Choroid plexus epithelial cell (primary cell): ENCODE measurements at places on chromosomes 7 and 10.
A peak's percentile ranks its signal among the peaks of the same experiment; 100 is the strongest.

DNA sequence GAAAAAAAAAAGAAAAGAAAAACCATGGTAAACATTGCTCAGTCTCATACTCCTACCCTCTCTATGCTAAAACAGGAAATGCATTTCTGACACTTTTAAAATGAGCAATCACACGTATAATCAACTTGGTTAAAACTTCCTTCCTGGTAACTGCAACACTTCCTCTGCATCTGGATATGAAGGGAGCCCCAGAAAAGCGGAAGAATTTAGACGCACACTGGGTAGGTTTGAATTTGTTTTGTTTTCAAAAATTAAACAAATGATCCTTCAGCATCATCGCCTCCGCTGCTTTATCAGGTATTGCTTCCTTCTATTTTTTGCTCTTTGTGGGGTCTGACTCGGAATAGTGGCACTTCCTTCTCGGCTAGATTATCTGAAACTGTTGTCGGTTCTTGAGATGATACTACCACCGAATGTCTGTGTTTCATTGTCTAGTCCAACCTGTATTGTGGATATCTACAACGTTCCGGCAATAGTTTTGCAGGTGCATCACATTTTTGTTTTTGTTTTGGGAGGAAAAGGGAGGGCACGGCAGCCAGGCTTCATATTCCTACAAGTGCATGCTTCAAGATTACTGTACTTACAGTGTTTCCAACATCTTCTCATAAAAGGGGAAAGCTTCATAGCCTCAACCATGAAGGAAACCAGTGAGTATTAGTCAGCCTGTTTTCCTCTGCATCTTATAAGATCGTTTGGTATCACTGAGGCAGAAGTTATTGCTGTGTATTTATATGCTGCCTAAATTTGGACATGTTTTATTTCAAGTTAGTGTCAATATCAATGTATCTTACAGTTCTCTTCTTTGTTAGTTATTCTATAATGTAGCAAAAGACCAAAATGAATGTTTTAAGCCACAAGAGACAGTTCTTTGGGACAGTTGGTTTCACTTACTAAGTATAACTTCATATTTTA is at the start of gene PIK3CG:
Gene PIK3CG, plus strand, starts transcription at position 153 of the 912 bp plus-strand sequence. CDS start 2,280 bp downstream, outside the sequence.
- DNase-seq: no peak

DNA sequence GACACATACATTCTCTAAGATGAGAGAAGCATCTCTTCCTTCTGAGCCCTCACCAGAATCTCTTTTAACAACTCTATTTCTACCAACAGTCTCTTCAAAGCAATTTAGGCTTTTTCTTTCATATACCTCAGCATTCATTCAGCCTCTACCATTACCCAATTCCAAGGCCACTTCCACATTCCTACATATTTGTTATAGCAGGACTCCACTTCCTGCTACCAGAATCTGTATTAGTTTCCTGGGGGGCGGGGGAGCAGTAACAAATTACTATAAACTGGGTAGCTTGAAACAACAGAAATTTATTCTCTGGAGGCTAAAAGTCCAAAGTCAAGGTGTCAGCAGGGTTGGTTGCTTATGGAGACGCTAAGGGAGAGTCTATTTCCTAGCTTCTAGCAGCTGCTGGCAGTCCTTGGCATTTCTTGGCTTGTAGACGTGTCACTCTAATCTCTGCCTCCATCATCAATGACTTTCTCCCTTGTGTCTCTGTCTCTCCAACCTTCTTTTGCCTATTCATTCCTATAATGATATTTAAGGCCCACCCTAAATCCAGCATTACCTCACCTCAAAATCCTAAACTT is 7.4 kb downstream of the PRPS1L1 start:
- DNase-seq: peak; percentile 42

GRCh38 chr10:30039988-30040387 is 19.4 kb downstream of the JCAD start:
- DNase-seq: no peak

DNA sequence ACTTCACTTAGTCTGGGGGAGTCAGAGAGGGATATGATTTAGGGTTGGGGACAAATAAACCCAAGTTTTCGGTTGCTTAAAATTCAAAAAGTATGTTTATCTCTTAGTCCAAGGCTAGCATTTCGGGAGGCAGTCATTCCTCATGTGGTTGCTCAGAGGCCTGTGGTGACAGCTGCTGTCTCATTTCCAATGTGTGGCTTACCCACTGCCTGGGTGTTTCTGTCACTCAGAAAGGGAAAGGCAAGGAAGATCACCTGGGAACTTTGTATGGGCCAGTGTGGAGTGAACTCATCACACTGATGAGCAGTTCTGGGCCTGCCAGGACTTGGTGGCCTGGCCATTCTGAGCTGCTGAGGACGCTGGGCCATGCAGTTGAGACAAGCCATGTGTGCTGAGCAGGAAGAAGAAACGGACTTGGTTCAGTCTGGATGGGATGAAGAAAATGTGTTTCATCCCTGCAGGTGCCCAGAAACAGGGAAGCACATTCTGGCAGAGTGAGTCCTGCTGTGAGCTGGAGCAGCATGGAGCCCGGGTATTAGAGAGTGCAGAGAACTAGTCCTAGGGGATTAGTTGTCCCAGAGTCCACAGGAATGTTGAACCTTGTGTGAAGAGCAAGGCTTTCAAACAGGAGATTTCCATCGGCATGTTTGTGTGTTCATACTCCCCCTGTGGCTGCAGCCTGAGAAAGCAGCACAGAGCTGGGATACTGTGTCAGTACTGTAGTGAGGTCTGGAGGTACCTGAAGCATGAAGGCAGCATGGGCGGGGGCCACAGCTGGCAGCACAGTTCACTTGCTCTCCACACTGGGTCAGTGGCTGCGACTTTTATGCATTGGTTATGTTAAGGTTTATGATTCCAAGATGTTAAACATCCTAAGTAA is 211.1 kb upstream of the IGFBP3 start:
- peak; percentile 67 for DNase-seq

DNA sequence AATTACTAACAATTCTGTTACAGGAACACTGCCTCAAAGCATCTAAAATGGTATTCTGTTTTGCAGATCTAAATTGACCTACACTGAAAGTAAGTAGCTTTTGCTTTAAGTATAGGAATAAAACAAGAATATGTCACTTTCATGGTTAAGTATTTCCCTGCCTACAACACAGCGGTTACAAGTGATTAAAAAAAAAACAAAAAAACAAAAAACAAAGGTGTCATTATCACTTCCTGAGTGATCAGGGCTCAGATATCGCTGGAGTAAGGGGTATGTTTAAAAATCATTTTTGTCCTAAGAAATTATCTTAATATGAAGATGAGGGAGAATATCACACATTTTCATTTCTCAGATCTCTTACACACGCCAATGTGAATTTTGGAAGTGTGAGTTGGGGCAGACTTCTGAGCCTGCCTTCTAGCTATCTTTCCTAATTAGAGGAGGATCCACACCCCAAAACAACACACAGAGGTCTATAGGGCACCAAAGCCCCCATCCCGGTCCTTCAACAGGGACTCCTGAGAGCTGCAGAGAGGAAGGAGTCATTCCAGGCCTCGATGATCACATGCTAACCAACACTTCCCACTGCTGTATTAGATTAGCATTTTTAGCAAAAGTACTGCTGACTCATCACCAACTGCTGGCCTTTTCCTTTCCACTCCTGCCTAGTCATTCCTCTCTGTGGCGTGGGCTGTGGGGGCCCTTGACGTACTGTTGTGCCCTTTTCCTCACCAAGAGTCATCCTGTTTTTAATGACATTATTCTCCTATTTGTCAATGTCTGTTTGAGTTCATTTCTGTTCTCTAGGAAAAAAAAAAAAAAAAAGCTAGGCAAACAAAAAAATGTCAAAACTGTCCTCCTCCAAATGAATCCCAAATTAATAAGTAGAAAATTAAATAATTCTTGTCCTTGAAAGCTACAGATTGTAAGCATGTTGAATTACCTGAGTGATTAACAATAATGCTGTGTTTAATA is 31.2 kb downstream of the PRTFDC1 start:
- DNase-seq: peak; percentile 95

GRCh38 chr10:120349069-120349468 is 108.0 kb upstream of the PLPP4 start:
- DNase-seq: no peak

GRCh38 chr7:12161146-12161545 is 49.9 kb upstream of the TMEM106B start:
- no peak for DNase-seq
